ENCODE measurements at places on chromosomes 2 and 18.

DNA sequence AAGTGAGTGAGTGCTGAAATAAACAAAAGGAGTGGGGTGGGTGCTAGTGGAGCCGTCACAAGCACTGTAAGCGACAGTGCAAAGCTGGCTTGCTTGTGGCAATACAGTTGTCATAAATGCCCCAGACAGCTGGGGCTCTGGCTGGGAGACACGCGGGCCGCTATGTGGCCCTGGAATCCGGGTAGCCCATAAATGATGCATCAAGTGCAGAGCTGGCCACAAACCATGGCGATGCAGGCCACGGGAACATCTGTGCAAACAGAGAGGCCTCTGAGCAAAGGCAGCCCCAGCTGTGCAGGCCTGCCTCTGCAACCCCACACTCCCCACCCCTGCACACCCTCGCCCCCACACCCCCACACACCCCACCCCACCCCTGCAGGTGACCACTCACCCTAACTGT, 349.2 kb upstream of the ID2 start:
- no peak for DNase-seq

DNA sequence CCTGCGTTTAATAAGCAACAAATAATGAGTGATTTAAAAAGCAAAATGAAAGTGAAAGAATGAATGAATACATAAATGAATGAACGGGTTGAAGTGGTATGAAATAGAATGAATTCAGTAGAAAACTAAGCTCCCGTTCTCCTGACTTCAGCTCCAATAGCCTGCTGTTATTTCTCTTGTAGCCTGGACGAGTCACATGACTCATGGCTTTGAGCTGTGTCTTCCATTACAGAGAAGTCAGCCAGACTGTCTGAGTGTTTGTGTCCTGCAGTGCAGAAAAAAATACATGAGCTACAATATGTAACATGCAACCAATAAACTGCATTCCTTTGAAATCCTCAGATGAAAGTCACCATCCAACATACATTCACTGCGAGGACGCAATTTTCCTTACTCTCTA, 21.2 kb downstream of the SCG2 start:
- no peak for DNase-seq

GRCh38 chr2:8169443-8169842, 512.4 kb upstream of the ID2 start:
- DNase-seq = no peak

GRCh38 chr2:205025580-205026240, 480.4 kb downstream of the PARD3B start:
- DNase-seq = no peak

GRCh38 chr2:127058954-127059252, 48.1 kb downstream of the BIN1 start:
- no peak for DNase-seq

DNA sequence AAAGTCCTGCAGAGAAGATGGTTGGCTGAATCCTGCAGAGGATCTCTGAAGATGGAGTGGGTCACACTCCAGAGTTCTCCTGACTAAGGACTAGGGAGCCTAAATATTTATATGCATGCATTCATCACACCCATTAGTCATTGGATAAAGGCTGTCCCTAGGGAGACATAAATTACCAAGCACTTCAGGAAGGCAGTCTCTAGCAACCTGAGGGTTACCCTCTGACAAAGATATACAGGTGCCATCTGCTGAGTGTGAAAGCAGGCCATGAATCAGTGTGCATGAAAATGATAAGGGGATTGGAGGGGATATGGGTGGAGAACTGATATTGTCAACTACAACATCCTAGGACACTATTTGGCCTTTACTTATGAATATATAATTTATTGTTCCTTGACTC, 294.8 kb upstream of the DDX18 start:
- DNase-seq = no peak

GRCh38 chr2:191901031-191901430, 54.1 kb upstream of the CAVIN2 start:
- no peak for DNase-seq

GRCh38 chr2:62296034-62296831, 100.3 kb downstream of the B3GNT2 start:
- no peak for DNase-seq

DNA sequence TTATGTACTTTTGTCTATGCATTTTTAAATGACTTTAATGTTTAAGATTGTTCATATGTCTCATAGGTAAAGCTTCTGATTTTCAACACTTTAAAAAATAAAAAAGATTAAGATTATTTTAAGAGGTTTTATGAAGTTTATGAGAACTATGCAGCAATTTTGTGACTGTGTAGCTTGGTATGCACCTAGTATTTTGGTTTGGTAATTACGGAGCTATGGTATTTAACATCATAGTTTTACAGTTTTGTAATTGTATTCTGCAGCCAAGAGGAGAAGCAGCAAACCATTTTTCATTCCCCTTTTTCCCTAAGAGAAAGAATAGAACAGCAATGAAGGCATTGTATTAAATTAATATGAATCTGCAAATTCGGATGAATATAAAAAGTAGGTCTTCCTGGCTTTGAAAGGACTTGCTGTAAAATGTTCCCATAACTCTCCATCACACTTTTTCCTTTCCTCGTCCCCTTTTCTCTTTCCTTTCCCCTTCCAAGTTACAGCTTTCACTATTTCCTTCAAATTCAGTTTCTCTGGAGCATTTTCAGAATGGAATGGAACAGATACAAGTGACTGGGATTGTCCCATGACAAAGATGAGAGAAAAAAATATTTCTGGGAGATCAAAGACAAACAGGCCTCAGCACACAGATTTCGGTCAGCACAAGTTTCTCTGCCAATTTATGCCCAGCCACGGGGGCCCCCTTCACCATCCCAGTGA, 26.1 kb upstream of the PIEZO2 start:
- DNase-seq = no peak
